H1 (cell line): ENCODE measurements at places on chromosomes 16 and 17. TPM values are rescaled to one million over a fixed set of nuclear protein-coding genes. Genes with fewer than 3 reads are reported as not detected.

PRR35 gene
- 0.50 and 0.61 TPM in 2 replicates for total RNA-seq

ZNF500 gene
- total RNA-seq, result 10.4 and 13.4 TPM in 2 replicates

CNTD1 gene
- total RNA-seq, result not detected in 2 replicates

LRRC36 gene
- 0.44 TPM in 1 of 2 replicates, not detected in the other for total RNA-seq

SEZ6L2 gene
- 43.5 and 46.6 TPM in 2 replicates for total RNA-seq

DNA sequence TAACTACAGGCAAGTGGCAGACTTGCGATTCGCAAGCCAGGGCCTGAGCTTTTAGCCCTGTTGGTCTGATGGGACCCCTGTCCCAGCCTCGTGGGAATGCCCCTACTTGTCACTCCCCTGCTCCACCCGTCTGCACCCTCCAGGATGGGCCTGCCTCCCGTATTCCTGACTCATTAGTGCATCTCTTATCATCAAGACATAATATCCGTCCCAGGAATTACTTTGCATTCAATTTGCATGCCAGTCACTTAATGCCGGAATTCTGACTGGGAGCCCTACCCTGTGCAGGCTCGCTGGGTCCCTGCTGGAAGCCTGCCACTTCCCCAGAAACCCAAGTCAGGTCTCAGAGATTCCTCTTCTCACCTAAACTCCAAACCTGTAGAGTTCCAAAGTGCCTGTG, 3.3 kb downstream of the PRSS53 start:
- DNase-seq, result no peak

GRCh38 chr17:70775679-70776078, 606.3 kb downstream of the KCNJ2 start:
- DNase-seq, result no peak

GRCh38 chr16:29848420-29849297, 14.4 kb downstream of the CDIPT start:
- peak; percentile 90 for DNase-seq

DNA sequence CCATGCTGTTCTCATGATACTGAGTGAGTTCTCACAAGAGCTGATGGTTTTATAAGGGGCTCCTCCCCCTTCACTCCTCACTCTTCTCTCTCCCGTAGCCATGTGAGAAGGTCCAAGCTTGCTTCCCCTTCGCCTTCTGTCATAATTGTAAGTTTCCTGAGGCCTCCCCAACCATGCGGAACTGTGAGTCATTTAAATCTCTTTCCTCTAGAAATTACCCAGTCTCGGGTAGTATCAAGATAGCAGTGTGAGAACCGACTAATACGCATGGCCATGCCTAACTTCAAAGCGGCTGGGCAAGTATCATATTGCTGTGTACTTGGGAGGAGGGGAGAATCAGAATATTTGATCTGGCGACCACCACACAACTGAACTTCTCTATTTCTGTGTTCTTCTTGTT, 88.3 kb downstream of the PRKCB start:
- no peak for DNase-seq

DNA sequence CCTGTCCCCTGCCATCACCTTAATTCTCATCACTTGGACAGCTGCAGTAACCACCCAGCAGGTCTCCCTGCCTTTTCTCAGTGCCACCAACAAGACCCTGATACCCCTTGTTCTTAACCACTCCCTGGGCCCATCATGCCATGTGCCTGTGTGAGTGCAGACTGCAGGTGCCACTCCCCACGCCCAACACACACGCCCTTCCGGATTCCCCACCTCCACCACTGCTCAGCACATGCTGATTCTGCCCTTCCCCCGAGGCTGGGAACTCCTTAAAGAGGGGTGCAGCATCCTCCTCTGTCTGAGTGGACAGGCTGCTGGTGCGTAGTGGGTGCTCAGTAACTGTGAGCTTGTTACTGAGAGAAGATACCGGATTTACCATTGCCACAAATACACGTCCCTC, 52.4 kb downstream of the PLD6 start:
- no peak for DNase-seq

GRCh38 chr16:14110728-14111251, 39.7 kb downstream of the MRTFB start:
- DNase-seq, result no peak

GRCh38 chr16:83652943-83653342, 154.8 kb upstream of the HSBP1 start:
- DNase-seq, result no peak

- no peak for DNase-seq
Measured at GRCh38 chr16:54554581-54554980, 268.0 kb upstream of the IRX3 start.

DNA sequence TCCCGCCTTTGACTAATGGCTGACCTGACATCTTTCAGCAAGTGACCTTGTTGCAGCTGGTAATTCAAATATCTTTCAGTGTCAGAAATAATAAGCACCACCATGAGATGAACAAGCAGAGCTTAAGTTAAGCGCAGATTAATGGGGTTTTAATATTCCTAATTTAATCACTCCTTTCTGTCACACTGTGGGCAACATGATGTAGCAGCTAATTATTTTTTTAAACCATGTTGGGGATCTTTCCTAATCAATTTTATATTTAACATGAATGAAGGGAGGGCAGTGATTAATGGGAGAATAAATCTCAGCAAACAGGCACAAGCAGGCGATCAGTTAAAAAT, 353.6 kb upstream of the TNRC6C start:
- DNase-seq, result no peak

GRCh38 chr16:10990378-10990777, 46.0 kb downstream of the CLEC16A start:
- DNase-seq, result no peak
